Stimulated activated CD8-positive, alpha-beta memory T cell treated with anti-CD3 and anti-CD28 coated beads, Interleukin-7, amount 100 ng/mL, for 4 hours (primary cell): ENCODE measurements at places on chromosomes 2 and 18.

DNA sequence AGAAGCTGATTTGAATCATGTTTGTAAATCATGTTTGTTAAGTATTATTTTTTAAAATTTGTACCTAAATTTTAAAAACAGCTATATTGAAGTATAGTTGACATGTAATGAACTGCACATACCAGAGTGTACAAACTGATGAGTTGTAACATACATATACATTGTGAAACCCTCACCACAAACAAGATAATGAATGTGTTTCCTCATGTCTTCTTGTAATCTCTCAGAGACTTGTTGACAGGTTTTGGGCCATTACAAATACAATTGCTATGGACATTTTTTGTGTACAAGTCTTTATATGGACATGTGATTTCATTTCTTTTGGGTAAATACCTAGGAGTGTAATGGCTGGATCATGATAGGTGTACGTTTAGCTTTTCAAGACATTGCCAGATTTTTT lies 21.5 kb downstream of the WDR43 start:
- no peak for DNase-seq

DNA sequence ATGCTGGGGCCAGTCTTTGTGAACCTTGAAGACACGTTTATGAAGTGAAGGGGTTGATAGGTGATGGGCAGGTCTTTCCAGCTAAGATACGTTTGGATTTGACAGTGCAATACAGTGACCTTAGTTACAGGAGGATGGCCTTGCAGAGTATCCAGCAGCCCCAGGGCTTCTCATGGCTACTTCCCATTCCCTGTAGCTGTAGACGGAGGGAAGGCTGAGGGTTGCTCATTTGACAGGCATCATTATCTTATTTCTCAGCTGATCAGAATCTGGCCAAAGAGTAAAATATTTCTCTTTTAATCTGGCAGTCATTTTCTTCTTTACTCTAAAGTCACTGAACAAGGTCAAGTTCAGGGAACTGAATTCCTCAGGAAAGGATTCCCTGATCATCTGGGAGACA lies 85.1 kb upstream of the RMDN2 start:
- no peak for DNase-seq

GRCh38 chr2:37671009-37671815 lies at the start of gene CDC42EP3:
TSS of gene CDC42EP3 (minus strand) at chr2:37671642. CDS start at chr2:37646587, 25,055 bp downstream.
- DNase-seq = peak; percentile 74

GRCh38 chr2:237627441-237628246 lies at the start of gene LRRFIP1:
TSS of gene LRRFIP1 (plus strand) at chr2:237627587. CDS start at chr2:237627645, 58 bp downstream.
- DNase-seq = no peak

DNA sequence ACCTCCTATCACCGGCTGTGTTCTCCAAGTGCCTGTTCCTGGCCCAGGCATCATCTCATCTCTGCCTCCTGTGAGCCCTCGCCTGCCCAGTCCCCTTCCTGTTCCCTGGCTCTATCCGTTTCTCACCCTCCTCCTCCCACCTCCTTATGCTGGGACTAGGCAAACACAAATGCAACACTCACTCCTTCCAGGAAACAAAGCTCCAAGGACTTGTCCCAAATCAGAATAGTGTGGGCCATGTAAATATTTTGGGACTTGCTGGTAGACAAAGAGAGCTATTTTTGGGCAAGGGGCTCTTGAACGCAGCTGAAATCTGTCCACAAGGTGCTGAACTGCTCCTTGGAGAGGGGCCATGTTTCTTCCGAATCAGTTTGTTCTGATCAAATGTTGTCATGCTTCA lies 25.3 kb downstream of the MBP start:
- no peak for DNase-seq

- no peak for DNase-seq
These were observed 38.6 kb upstream of the CHST9 start for GRCh38 chr18:27223526-27224291.

DNA sequence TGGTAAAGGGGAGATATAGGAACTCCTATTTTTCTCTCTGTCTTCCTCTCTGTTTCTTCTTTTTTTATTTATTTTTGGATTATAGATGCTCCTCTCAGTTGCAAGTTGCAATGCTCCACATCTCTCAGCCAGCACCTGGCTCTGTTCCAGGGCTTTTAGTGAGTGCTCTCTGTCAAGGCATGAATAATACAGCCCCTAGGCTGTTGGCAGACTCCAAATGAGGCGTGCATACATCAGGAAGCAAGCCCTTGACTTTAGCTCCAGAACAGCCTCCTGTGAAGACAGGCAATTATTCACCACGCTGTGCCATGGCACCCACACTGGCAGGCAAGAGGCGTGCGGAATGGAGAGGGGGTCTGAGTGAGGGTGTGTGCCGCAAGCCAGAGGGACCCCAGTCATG lies 228.1 kb upstream of the PXDN start:
- no peak for DNase-seq

DNA sequence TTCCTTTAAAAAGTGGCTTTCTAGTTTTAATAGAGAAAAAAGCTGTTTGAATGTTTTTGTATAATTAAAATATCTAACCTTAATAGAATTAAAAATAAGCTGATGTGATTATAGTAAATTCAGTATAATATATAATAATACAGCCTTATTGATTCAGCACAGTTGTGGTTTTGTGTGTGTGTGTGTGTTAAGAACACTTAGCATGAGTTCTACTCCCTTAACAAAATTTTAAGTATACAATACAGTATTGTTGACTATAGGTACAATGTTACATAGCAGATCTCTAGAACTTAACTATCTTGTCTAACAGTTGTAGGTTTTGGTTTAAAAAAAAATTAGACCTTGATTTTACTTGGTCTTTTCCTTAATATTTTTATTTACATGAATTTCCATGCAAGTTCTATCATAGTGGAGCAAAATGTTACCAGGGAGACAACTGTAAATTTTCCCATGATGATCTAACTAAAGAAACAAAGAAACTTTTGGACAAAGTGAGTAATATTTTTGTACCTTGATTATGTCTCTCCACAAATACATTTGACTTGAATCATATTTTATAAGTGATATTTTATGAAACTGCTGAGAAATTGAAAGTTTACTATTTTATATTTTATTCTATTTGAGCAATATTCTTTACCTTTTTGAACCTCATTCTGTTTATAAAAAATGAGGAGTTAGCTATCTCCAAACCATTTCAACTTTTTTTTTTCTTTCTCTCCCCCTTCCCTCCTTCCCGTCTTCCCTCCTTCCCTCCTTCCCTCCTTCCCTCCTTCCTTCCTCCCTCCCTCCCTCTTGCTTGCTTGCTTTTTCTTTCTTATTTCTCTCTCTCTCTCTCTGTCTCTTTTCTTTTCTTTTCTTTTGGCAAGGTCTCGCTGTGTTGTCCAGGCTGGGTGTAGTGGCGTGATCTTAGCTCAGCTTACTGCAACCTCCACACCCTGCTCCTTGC lies 46.3 kb downstream of the ZC3H6 start:
- no peak for DNase-seq

GRCh38 chr2:147913701-147914480 lies 69.1 kb downstream of the ACVR2A start:
- DNase-seq = no peak

DNA sequence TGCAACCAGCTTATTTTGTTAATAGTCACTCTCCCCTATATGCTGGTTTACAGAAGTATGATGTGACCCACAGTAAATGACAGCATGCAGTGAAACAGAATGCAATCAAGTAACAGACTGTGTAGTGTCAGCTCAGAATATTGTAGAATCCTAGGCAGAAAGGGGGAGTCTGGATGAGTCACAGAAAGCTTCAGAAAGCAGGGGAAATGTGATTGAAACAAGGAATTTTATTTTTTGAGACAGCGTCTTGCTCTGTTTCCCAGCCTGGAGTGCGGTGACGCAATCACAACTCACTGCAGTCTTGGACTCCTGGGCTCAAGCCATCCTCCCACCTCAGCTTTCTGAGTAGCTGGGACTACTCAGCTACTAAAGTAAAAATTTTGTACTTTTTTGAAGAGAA lies 219.9 kb upstream of the FBXO11 start:
- DNase-seq = no peak
